NCI-H1048 (cell line): ENCODE measurements at places on chromosomes 5 and 9.

- DNase-seq, result no peak
These were observed 17.1 kb downstream of the BTNL3 start for GRCh38 chr5:181005791-181006190.

GRCh38 chr5:60836131-60836530 is 7.9 kb downstream of the ELOVL7 start:
- no peak for DNase-seq

DNA sequence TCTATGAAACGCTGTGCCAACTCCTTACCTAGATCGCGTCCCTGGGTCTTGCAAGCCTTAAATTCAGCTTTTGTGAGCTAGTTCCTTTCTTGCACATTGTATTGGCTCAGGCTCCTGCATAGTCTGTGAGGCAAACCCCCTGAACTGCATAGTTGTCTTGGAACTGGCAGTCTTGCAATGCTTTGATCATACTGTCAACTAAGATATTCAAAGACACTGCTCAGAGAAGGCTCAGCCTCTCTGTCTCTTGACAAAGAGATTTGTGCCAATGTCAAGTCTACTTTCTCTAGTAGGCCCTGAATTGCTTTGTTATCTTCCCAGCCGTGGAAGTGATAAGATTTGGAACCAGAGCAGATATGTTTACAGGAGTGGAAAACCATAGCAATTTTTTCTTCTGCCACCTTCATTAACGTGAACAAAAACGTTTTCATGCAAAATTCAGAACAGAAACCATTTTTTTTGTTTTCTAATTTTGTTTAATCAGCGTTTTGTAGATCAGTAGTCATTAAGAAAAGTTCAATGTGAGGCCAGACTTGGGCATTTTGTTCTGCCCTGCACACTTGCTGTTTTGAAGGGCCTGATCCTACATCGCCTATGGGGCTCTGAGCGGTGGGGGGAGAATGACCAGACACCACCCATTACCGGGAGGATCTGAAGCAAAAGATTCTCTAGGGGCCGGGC is 27.6 kb upstream of the ENTREP1 start:
- no peak for DNase-seq

DNA sequence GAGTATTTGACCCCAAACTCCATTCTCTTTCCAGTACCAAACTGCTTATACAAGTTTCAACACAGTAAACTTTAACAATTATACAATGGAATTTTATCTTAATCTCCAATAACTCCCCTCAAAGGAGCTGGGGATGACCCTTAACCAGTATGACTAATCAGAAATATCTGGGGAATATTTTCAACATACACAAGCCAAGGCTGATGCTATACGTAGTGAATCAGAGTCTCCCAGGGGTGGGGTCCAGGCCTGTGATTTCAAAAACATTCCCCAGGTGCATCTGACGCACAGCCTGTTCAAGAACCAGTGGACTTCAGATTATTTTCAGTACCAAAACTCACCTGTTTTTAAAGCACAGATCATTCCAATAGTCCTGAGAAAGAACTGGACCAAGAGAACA is 11.8 kb upstream of the SEMA5A start:
- DNase-seq, result no peak

DNA sequence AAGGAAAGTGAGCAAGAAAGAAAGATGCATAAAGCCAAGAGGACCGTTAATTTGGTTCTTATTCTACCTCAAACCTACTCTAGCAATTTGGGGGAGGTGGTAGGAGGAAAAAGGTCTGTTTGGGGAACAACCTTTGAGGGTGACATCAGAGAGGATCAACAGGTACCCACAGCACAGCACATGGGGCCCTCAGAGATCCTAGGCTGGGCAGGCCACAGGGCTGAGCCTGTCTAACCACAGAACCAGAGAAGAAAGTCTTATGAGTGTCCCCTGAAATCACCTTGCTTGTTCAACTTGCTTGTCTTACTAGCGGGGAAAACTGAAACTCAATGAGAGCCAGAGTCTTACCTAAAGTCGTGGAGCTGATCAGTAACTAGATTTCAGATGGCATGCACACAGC is 385.2 kb downstream of the SPOCK1 start:
- no peak for DNase-seq

DNA sequence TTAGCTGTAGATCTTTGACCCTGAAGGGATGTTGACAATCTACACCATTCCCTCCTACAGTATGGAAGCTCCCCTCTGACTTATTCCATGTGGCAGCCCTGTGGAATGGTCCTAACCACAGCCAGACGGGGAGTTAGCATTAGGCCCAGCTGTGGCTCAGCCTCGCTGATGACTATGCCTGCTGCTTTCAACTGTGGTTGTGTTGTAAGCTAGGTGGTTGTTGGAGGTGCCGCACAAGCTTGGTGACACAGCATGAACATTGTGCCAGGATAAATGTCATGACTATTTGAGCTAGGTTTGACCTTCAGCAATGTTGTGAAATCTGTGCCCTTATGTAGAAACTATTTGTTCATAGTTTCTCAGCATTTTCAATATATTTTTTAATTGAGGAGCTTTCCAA is 40.6 kb downstream of the SGCD start:
- no peak for DNase-seq

- no peak for DNase-seq
These were observed 2.0 kb downstream of the GADD45G start for GRCh38 chr9:89606624-89607311.

GRCh38 chr5:1478271-1479035 is 33.2 kb upstream of the SLC6A3 start:
- no peak for DNase-seq

DNA sequence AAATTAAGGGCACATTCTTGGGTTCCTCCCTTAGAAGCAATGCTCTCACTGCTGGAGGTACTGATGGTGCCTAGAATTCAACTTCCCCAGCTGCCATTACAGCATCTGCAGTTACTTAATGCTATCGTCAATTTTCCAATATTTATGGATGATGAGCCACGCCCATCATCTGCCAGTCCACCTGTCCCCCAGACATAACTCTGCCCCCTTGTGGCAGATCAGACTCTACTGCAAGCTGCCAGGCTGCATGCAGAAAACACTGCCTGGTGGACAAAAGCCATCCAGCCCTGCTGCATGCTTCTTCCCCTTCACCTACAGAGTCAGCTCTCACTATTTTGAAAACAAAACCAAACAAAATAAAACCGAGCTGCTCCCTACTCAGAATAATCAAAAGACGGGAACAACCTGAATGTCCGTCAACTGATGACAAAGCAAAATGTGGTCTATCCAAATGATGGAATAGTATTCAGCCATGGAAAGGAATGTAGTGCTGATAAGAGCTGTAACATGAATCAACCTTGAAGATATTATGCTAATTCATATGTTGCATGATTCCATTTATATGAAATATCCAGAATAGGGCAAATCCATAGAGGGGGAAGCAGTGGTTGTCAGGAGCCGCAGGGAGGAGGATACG is 66.4 kb downstream of the RETREG1 start:
- DNase-seq, result no peak

DNA sequence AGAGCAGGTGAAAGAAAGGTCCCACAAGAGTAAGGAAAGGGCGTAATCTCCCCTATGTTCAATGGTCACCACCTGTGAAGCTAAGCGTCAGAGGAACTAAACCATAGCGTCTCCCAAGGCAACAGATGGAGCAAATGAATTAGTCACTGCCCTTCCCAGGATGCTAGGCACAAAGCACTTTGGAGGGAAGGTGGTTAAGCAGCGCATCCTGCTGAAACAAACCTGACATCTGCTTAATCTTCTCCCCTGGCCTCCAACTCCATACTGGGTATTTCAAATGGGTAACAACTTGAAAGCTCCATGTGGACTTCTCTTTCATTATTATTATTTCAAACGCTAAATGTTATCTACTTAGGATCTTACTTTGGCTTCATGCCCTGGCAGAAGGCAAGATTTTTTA is 227.3 kb downstream of the MLLT3 start:
- DNase-seq, result no peak

DNA sequence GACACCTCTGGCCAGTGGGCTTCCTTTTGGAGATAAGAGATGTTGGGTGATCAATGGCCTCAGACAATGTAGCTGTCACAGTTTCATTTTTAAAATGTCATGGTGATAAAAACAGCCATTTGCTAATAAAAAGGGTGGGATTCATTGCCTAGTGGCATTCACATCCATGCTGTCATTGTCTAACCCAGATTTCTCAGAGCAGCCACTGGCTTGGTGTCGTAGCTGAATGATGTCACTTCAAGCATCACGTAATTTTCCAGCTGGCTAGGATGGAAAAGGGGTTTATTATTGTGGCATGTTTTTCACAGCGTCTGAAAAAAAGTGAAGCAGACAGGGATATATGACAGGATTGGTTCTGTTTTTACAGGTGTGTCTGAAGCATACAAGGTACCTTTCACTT is 184.7 kb downstream of the AOPEP start:
- DNase-seq, result no peak
